ENCODE measurements at places on chromosomes 11 and 22. TPM values are rescaled to one million over a fixed set of nuclear protein-coding genes. Genes with fewer than 3 reads are reported as not detected.

Gene KCNK4
- not detected for total RNA-seq

Gene SAA1
- 31.8 TPM for total RNA-seq

Gene ELF5
- not detected for total RNA-seq

Gene C11orf21
- total RNA-seq: not detected

Gene SYCE3
- not detected for total RNA-seq

Gene TBX1
- total RNA-seq: not detected

Gene LRP4
- total RNA-seq: 1.5 TPM

Gene TIMP3
- 25.8 TPM for total RNA-seq

Gene B3GAT1
- under 0.01 TPM for total RNA-seq

Gene TIGD3
- not detected for total RNA-seq

Gene MB
- total RNA-seq: not detected

Gene MAJIN
- not detected for total RNA-seq

Gene APOL5
- not detected for total RNA-seq
